ENCODE measurements at places on chromosomes 1 and 21. TPM values are rescaled to one million over a fixed set of nuclear protein-coding genes. Genes with fewer than 3 reads are reported as not detected.

DNA sequence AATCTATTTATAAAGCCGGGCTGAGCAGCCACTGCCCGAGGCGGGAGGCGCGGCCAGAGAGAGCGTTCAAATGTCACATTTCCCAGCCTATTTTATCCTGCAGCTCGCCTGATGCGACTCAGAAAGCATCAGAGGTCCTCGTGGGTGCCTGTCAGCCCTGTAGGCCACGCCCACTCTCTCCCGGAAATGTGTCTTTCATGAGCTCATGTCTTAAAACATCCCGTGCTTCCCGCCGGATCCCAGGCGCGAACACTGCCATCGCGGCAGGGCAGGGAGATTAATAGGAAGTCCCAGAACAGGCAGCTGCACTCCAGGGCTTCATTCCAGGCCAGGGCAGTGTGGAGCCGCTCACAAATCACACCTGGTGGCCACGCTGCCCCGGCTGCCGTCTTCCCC is 117.5 kb downstream of the PRDM16 start:
- peak; percentile 90 for DNase-seq

DNA sequence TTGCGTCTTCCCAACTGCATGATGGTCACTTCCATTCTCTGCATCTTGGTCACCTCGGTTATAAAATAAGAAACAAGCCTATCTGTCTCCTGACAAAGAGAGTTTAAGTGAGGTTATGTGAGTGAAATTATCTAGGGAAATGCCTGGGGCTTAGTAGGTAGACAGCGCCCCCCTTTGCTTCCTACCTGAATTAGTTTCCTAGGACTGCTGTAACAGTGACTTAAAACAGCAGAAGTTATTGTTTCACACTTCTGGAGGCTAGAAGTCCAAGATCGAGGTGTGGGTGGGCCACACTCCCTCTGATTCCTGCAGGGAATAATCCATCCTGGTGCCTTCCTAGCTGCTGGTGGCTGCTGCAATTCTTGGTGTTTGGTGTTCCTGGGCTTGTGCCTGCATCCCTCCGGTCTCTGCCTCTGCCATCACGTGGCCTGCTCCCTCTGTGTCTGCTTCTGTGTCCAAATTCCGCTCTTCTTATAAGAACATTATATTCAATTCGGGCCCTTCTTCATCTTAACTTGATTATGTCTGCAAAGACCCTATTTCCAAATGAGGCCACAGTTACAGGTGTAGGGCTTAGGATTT is 92.6 kb downstream of the IGSF21 start:
- DNase-seq = no peak

DNA sequence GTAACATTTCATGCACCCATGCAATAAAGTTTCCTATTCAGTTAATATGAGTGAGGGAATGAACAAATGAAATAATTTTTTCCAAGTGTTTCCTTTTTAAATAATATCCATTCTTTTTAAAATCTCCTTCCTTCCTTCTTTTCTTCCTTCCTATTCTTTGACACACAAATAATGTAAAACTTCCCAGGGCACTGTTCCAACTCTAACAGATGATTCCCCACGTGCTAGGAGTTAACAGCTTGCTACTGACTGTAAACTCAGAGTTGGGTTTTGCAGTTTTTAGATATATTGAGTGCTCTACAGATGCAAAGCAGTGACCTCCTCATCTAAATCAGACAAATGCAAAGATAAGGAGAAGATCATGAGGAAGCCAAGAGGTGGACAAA is 54.0 kb upstream of the POU2F1 start:
- DNase-seq = no peak

GRCh38 chr1:29836651-29837646 is 600.6 kb downstream of the PTPRU start:
- peak; percentile 44 for DNase-seq

The MYBPH gene
- total RNA-seq = not detected

- no peak for DNase-seq
Measured at GRCh38 chr1:4617506-4617905, 36.9 kb upstream of the AJAP1 start.
